ENCODE measurements at places on chromosomes 1 and 21.

DNA sequence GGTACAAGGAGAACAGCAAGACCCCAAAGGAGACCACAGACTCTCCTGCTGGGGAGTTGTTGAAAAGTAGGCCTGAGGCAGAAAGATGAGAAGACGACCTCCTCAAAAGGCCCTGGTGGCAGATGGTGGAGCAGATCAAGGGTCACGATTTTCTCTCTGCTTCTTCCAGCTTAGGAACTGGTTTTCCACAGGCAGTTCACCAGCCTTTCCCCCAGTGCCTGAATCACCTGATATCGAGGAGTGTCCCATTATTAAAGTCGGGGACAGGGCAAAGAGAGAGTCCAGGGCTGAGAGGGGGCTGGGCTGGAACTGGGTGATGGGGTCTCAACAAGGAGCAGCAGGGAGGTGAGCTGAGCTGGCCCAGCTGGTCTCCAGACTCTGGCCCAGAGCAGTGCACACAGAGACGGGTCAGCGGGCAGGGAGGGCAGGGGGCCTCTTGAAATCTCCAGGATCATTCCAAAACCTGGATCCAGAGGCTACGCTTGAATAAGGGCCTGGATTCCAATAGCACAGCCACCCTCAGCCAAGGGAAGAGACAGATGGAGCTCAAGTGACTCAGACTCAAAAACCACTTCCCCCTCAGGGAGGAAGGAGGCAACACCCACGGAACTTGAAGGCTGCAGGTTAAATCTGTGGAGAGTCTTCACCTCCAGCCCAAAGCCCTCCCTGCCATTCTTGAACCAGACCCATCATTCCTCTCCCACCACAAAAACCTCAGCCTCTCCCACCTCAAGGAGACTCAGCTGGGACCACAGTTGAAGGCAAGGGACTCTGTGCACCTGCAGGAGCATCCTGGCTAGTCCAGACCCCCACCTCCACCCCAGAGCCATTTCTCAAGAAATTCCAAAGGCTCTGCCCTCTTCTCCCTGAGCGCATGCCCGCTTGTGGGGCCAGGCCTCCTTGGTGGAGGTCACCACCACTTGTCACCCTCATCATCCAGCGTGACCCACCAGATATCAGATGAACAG lies at the start of gene S100A5:
Gene S100A5, minus strand, starts transcription at position 541 of the 968 bp plus-strand sequence. CDS start 743 bp downstream, outside the sequence.
- DNase-seq, result no peak

DNA sequence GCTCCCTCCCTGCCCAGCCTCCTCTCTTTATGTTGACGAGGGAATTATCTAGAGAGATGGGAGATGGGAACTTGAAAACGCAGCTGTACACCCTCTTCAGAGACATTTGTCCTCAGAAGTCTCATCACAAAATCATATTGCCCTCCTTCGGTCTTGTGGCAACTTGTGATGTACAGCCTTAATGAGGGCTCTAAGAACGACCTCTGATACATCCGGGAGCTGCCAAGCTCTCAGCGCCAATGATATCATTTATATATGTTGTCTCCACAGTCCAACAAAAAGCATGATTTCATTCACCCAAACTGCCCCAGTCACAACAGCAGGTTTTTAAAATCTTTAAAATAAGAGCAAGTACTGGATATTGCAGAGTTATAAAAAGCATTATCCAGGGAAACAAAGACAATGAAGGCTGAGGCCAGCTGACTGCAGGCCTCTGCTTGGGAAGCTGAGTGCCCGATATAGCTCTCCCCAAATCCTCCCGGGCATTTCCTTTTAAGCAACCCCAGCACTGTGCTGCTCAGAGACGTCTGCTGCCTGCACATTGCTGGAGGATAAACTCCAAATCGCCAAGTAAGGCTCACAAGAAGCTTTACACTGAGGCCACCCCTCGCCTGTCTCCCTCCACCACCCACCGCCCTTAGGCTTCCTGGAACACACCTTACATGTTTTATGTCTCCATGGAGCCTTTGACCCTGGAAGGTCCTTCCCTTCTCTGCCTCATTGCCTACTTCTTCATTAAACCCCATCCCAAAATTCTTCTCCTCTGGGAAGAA lies 236.1 kb downstream of the C1orf94 start:
- DNase-seq, result no peak

DNA sequence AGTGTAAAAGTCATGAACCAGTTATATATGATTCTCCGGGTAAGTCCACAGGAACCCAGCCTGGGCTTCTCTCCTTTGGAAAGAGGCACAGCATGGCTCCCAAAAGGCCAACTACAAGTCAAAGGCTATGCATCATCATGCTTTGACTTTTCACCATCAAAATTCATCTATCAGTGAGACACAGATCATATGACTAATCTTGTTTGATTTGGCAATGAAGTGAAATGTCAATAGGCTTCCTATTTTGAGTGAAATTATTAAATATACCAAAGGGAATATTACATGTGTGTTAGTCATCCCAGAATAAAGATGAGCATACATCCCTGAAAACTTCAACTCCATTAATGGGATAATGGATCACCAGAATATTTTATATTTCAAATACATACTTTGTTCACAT lies 83.5 kb upstream of the ADGRL2 start:
- no peak for DNase-seq

DNA sequence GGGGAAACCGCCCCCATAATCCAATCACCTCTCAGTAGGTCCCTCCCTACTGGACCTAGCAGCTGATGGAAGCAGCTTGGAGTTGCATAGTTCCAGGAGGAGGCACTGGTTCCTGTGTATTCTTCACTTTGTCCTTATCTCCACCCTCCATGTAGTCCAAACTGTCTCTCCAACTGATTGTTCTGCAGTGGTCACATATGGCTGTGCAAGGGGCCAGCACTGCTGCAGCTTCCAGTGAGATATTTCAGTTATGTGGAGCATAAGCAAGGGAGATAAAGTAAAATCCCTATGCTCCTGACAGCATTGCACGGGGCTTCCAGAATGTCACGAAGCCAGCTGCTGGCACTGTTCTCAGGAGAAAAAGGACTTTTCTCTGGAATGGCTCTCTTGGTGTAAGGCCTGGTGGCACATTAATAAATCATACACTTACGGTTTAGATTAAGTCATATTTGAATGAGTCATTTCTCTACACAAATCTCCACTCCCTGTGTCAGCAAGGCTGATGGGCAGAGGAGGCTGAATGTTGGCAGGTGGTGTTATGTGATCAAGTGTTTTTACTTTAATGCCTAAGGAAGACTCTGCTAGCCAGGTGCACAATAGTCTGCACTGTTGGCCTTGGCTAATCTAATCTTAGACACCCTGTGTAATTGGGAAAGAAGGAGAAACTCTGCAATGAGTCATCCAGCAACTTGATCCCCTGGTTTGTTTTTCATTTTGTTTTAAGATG lies 93.4 kb downstream of the KCNK1 start:
- DNase-seq, result no peak

DNA sequence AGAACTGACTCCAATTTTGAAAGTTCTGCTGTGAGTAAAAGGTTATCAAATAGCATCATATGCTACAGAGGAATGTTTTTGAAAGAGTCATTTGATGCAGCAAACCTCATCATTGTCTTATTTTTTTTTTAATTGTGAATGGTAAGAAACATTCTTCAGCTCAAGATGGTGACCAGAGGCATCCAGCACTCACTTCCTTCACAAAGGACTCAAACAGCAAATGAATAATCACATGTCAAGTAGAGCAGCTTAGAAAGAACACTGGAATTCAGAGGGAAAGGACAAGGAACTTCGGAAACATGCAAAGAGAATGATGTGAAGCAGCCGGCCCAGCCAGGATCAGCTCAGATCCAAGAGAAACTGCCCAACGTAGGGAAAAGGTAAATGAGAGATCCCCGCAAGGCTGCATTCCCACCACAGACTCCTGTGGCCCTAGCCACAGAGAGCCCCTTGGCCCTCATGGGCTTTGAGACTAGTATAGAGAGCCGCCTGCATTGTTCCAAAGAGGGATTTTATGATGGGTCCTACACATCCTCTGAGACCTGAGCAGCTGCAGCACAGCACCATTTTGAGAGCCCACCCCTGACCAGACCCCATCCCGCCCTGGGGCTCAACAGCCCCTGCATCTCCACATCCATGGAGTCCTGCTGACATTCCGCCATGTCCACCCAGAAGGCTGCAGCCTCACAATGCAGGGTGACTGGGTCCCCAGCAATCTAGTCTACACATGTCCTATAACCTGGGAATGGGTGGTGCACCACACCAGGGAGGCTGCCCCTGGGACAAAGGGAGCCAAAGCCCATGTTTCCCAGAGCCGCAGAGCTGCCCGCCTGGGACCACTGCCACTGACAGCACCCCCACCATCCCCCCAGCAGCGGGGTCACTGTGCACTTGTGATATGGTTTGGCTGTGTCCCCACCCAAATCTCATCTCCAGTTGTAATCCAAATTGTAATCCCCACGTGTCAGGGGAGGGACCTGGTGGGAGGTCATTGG lies 21.2 kb upstream of the UTS2 start:
- DNase-seq, result no peak
